ENCODE measurements at places on chromosomes 1 and 21. TPM values are rescaled to one million over a fixed set of nuclear protein-coding genes. Genes with fewer than 3 reads are reported as not detected.

The NR1I3 gene
- 0.57 TPM for polyA plus RNA-seq

The MUL1 gene
- 28.9 TPM for polyA plus RNA-seq

The NHLH1 gene
- polyA plus RNA-seq: 0.20 TPM

DNA sequence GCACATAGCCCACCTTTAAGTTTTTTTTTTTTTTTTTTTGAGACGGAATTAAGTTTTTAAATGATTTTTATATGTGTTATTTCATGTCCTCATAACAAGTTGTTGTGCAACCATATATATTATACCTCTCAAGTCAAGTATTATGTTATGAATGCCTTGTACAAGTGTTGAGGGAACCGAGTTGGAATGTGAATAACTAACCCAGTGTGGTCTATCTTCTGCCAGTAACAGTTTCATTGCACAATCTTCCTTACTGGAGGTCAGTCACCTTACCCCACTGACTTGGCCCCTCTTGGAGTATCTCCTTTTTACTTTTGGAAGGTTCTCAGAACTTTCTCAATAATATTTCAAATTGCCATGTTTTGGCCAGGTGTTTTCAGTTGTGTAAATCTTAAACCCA is 201.9 kb downstream of the CACNA1E start:
- no peaks in the 10 kb centered on the region for H3K36me3 ChIP-seq
- H3K4me3 ChIP-seq: no peak overlapping the region
- no peaks in the 10 kb centered on the region for H3K27me3 ChIP-seq
- DNase-seq: no peak
- H3K4me1 ChIP-seq: no peaks in the 10 kb centered on the region

GRCh38 chr1:60942896-60943638 is 139.3 kb upstream of the NFIA start:
- H3K27ac ChIP-seq: no peak overlapping the region
- no peaks in the 10 kb centered on the region for H3K36me3 ChIP-seq

- no peak overlapping the region for H3K4me3 ChIP-seq
- peaks cover 7% of the 10 kb centered on the region for H3K4me1 ChIP-seq
- H3K27ac ChIP-seq: no peak overlapping the region
- no peaks in the 10 kb centered on the region for H3K36me3 ChIP-seq
- DNase-seq: no peak
Measured at GRCh38 chr1:6703016-6703415, 1.4 kb upstream of the DNAJC11 start.

All from testis (tissue), 5 donors.